ENCODE measurements at places on chromosomes 11 and 22.

DNA sequence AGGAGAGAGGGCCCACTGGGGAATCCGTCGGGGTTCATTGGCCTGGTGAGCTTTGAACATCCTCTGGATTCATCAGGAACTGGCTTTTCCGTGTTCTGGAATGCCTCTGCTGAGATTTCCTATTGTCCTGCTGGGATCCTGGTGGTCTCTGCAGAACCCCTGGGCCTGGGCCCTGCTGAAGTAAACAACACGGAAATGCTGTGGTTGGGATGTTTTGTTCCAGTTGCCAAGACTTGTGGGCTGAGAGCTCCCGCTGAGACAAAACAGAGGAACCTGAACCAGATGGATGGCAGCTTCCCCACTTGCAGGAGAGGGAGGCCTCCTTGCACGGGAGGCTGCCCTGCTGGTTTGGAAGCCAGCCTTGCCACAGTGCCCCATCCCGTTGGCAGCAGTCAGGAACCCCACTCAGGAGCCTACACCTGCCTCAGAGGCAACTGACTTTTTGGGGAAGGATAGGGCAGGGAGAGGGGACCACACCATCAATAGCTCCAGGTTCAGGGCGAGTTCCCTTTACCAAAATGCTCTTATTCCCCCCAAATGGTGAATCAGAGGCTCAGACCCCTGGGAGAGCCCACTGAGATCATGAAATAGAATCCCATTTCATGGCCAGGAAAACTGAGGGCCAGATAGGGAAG, 60.7 kb downstream of the LRRC32 start:
- DNase-seq = no peak

DNA sequence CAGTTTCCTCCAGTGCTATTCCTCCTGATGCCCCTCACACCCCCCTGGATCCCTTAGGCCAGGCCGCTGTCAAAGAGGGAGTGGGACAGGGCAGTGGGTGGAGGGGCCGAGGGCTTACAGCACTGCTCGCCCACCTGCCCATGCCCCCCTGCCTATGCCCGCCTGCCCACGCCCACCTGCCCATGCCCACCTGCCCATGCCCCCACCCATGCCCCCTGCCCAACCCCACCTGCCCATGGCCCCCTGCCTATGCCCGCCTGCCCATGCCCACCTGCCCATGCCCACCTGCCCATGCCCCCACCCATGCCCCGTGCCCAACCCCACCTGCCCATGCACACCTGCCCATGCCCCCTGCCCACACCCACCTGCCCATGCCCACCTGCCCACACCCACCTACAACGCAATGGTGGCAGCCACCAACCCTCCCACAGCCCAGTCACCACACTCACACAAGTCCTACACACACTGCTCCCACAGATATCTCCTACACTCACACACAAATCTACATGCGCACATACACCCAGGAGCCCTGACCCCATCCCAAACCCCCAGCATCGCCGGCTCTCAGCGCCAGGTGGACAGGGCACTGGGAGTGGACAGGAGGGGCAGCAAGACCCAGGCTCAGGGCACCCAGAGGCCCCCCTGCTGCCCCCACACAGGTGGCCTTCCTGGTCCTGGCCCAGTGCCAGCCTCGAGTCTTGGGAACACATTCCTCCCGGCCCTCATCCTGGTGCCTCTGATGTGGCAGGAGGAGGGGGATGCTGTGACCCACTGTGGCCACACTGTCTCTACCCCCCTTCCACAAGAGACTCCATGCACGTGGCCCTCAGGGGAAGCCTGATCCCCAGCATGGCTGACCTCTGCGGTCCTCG, 61.8 kb downstream of the CYTH4 start:
- no peak for DNase-seq

GRCh38 chr11:23151819-23152218, 291.5 kb upstream of the CCDC179 start:
- DNase-seq = no peak

DNA sequence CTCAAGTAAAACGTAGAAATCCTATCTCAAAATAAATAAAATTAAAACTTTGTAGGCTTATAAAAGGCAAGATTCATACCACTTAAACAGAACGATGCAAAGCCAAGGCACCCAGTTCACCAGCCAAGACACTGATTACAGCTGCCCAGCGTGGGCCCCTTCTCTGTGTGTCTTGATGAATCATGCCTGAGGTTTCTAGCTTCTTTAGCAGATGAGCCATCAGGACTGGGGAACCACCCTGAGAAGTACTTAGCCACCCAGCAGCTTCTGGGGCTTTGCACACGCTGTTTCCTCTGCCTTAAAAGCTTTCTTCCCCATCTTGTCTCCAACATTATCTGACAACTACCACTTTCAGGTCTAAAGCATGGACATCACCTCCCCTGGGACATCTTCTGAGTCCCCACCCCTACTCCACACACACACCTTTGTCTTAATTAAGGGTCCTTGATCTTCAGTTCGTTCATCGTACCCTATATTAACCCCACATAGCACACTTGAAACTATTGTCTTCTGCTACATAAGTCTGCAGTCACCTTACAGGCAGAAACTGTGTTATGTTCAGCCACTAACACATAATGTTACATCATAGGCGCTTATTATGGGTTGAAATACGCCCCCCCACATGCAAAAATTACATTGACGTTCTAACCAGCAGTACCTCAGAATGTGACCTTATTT, 8.7 kb upstream of the LAYN start:
- DNase-seq = no peak

DNA sequence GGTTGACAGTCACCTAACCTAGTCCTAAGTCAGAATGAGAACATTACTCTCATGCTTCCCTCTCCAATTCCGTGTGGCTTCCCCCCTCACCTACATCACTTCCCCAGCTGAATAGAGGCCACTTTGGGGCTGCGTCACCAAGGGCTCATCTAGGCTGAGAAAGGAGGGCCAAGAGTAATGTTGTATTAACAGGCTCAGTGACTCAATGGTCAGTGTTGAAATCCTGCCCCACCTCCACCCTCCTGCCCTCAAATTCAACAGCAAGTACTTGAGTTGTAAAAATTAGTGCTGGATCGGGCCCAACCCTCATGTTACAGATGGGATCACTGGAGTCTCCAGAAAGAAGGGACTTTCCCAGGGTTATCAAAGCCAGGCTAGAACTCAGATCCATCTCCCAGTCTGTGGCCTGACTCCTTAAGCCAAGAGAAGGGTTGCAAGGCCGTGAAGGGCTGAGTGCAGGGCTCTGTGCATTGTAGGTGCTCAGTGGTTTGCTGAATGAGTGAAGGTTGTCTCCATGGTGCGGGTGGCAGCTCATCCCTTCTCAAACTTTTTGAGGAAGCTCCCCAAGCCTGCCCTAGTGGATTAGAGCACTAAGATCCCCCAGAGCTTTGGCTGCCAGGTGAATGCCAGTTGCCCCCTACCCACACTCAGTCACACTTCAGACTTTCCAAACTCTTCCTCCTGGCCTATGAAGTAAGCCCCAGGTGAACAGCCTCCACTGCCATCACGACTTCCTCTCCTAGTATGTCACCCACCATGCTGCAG, 3.2 kb downstream of the DGAT2 start:
- no peak for DNase-seq

GRCh38 chr22:28500006-28500405, 179.6 kb downstream of the TTC28 start:
- DNase-seq = no peak

DNA sequence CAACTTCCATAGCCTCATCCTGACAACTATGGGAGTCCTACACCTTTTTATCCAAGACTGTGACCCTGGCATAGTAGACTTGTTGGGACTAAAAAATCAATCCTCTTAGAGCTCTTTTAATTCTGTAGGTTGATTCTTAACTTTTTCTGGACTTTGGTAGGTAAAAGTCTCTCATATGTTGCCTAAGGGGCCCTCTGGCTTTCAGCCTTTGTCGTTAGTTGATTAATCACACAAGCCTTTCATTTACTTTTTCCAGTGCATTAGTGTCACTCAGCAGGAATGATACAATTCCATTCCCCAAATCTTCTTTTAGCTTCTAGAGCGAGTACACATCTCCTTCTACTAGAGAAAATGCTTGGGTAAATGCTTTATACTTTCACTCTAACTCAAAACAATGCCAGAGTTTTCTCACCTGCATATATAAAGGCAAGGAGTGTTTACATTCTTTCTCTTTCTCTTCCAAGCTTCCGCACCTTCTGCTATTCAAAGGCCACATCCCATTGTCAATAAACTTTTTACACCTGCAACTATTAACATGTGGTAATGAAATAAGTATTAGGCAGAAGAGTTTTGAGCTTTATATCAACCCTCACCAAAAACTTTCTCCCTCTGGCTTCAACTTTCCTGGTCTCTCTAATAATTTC, 516.6 kb downstream of the FAM181B start:
- no peak for DNase-seq

- no peak for DNase-seq
Measured at GRCh38 chr11:2828585-2829330, 56.8 kb downstream of the CDKN1C start.

DNA sequence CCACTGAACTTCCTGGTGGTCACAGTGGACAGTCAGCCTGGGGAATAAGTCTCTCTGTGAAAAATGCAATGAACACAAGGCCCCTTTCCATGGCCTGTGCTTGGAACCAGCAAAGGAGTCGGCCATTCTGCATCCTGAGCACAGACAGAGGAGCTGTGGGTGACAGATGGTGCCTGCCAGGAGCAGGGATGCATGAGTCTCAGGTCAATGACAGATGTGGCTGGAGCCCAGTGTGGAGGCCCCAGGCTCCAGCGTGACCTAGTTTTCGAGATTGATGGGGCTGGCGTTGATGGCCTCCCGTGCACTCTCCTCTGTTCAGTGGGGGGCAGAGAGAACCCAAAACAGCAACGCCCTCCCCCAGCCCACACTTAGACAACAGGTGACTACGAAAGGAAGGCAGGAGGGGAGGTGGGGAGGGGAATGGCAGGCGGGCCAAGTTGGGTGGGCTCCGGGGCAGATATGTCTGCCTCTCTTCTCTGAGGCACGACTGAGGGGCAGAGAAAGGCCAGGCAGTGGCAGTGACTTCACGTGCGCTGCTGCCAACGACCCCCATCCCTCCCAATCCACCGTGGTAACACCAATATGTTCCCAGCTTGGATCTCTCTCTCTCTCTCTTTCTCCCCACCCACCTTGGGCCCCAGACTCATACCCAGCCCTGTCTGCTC, 34.4 kb upstream of the CD5 start:
- peak; percentile 30 for DNase-seq
